ENCODE measurements at places on chromosomes 6 and 20.
A peak's percentile ranks its signal among the peaks of the same experiment; 100 is the strongest.

DNA sequence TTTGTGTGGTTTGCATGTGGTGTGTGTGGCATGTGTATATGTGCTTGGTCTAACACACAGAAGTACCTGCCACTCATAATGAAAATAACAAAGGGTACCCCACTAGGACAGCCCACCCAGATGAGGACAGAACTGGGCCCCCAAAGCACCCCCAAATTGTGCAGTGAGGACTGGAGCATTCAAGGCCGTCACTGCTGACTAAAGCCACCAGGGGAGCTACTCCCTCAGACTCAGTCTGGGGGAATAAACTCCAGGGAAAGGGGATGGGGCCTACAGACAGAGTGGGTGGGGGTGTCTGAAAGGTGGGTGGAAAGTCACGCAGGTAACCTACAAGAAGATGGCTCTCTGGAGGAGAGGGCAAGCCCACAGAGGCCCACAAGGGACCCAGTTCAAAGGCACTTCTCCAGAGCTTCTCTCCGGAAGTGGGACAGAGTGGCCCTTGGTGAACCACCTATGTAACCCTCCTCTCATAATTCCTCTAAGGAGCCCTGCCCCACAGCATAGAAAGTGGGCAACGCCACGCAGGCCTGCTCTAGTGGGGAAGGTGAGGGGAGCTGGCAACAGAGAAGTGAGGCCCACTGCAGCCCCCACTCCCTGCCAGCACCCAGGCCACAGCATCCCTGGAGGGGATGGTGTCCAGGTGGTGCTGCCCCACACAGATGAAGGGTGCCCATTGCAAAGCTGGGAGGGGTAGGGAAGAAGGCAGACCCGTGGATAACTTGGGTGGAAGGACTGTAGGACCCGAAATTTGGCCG lies 122.8 kb upstream of the MAFB start:
- no peak for DNase-seq

DNA sequence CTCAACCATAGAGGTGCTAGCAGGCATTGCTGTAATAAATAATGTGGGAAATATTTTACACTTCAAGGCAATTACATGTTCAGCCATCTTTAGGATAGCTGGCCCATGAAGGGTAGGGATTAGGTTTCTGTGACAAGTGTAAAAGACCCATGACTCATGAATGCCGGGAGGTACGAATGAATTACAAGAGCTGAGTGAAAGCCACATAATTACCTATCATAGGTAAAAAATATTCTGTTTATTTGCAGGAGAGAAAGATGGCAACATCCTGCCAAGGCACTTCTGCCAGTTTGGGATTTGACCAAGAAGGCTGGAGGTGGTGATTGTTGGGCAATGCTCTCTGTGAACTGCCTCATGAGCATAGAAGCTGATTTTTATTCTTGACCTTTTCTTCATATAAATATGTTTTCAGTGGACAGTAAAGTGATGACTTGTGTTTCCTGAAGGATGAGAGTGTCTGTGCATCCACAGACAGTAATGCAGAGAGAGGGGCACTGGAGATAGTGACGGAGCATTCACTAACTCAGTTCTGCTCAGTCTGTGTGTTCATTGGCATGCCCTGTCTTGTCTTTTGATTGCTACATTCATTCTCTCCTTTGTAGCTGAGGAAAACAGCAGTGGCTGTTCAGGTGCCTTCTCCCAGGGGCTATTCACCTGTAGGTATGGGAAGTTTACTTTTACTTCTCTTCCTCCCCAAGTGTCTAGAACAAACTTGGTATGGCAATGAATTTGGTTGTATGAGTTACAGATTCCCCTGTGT lies 481.1 kb downstream of the TFAP2B start:
- no peak for DNase-seq

DNA sequence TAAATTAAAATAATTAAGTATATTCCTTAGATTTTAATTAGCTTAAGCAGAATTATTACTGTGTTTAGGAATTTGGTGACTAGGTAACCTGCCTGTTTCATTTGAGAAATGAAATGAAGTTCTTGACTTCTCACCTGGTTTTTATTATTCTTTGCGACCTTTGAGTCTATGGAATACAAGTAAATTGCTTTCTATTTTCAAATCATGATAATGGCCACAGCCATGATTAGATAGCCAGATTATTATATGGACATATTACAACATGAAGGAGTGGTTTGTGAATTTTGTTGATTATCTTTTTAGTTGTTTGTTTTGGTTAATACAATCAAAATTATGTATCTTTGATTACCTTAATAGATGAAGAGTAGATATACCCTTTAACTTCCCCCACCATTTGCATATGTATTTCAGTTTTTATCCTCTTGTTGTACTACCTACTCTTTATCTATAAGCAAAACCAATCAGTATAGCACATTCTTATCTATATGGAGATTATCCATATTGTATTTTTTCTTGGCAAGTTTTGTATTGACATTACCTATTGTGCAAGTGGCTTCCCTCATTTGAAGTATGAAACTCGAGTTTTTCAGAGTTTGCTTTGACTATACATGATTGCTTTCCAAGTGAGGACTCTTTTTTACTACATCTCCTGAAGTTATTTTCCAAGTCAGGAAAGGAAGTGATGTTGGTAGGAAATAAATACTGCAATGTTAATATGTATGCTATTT lies 47.9 kb downstream of the CD2AP start:
- no peak for DNase-seq

- DNase-seq, result peak; percentile 57
Measured at GRCh38 chr20:297925-298775, 780 bp downstream of the ZCCHC3 start.

DNA sequence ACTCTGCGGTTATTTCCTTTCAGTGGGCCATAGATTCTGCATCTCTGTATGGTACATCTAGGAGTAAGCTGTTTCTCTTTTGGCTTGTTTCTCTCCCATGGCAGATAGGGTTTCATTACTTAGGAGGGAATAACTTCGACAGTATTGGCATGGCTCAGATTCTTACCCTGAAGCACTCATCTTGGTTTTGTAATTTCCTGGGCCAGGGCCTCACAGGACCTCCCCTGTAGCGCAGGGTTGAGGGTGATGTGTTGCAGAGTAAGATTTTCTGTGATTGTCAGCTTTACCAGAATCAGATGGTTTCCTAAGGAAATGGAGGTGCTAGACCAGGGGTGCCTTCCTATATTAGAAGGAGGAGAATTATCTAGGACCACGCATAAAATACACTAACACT lies 78.3 kb downstream of the STXBP5 start:
- no peak for DNase-seq

- DNase-seq, result no peak
Measured at GRCh38 chr6:139425780-139426179, 51.3 kb upstream of the CITED2 start.

- DNase-seq, result no peak
Measured at GRCh38 chr6:67974931-67975330, 660.2 kb upstream of the ADGRB3 start.

DNA sequence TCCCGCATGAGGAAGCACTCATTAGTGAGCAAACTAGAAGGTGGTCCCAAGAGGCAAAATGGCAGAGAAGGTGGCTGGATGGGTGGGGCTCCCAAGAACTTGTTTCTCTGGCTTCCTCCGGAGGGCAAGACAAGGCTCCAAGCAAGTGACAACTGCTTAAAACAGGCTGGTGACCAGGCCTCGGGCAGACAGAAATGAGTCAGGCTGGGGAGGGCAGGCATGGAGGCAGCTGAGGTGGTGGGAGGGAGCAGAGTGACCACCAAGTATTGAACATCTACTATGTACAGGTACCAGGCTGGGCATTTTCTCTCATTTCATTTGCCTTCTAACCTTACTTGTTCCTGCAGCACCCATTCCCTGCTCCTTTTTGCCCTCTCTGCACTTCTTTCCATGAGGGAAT lies 33.4 kb downstream of the TNXB start:
- no peak for DNase-seq

DNA sequence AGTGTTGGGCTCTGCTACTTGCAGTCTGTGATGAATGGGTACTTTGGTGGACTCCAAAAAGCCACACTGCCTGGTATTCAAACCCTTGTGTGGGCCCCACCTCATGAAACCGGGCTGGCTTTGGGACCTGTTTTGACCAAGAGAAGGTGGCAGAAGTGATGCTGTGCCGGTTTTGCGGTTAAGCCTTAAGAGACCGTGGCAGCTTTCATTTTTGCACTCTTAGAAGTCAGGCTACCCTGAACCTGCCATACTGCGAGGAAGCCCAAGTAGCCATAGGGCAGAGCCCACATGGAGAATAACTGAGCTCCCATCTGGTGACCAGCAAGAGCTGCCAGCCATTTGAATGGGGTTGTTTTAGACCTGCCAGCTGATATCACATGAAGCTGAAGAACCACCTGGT lies 10.2 kb downstream of the SULF2 start:
- DNase-seq, result no peak

DNA sequence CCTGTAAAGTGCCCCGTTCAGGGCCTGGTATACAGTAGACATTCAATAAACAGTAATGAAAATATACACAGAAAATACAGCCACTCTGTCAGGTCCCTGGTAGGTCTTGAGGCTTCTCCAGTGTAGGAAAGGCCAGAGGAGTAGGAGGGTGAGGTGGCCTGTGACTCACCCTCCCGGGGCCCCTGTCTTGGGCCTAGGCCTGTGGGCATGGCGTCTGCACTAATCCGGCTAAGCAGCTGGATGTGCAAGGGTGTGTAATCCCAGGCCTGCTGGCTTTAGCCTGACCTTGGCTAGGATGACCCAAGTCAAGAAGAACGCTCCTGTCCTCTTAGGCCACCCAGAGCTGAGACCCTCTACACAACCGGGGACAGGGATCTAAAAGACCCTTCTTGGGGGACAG lies 84.9 kb downstream of the KCNB1 start:
- DNase-seq, result no peak
